A549 treated with dexamethasone at 1 μM for 4 hours (cell line): ENCODE measurements at places on chromosomes 4 and X. TPM values are rescaled to one million over a fixed set of nuclear protein-coding genes. Genes with fewer than 3 reads are reported as not detected.

Gene CT45A8
- not detected in 5 replicates for total RNA-seq

Gene ZNF157
- 0.05 TPM in 2 of 5 replicates, not detected in the others for total RNA-seq

Gene ABLIM2
- 5.3 to 11.5 TPM (median 7.6 TPM) in 5 replicates for total RNA-seq

Gene AMMECR1
- 7.5 to 9.0 TPM (median 8.3 TPM) in 5 replicates for total RNA-seq

Gene MAGEB2
- total RNA-seq = not detected in 5 replicates

Gene GNRHR
- not detected in 5 replicates for total RNA-seq

Gene QRFPR
- 0.06 to 0.13 TPM (median 0.10 TPM) in 4 of 5 replicates, not detected in the other for total RNA-seq

Gene ANXA10
- 2.3 to 2.9 TPM (median 2.7 TPM) in 5 replicates for total RNA-seq
